ENCODE measurements at places on chromosomes 2 and 18. TPM values are rescaled to one million over a fixed set of nuclear protein-coding genes. Genes with fewer than 3 reads are reported as not detected.

SERPINB10 gene
- not detected for total RNA-seq

MARCHF4 gene
- 5.3 TPM for total RNA-seq

THAP4 gene
- 57.2 TPM for total RNA-seq

PAPOLG gene
- 17.4 TPM for total RNA-seq

SETBP1 gene
- 9.3 TPM for total RNA-seq

PLCL1 gene
- 7.3 TPM for total RNA-seq

SLC23A3 gene
- 2.6 TPM for total RNA-seq

RUFY4 gene
- 0.29 TPM for total RNA-seq

KCNJ13 gene
- not detected for total RNA-seq
